HCT116 (cell line): ENCODE measurements at places on chromosomes 1 and 21.

- H3K27me3 ChIP-seq: peaks cover 5% of the 10 kb centered on the region; the same call in 1 of the 2 replicates
- no peak for DNase-seq
- H3K36me3 ChIP-seq: no peaks in the 10 kb centered on the region
- H3K4me1 ChIP-seq: peaks cover 5% of the 10 kb centered on the region; the same call in 1 of the 2 replicates
Measured at GRCh38 chr1:29519788-29520110, 283.4 kb downstream of the PTPRU start.

DNA sequence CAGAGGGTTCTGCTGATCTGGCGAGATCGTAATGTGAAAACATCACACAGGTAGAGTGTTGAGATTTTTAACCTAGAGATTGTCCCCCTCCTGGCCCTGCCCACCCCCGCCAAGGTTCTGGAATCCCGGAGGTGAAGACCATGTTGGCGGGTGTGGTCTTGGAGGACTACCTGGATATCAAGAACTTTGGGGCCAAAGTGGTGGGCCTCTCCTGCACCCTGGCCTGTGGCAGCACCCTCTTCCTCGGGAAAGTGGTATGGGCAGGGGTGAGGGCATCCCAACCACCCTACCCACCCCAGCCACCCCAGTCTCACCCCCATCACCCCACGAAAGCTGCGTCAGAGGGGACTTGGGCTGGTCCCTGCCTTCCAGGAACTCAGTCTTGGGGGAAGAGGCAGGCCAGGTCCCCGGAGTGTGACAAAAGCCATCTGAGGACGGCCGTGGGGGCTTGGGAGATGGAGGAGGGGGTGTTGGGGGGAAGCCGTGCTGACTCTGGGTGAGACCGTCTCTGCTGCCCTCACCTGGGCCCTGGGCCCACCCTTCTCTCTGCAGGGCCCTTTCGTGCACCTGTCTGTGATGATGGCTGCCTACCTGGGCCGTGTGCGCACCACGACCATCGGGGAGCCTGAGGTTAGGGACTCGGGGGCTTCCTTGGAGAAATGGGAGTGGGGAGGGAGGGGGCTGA is 4.4 kb downstream of the CLCNKB start:
- no peaks in the 10 kb centered on the region for H3K27me3 ChIP-seq
- DNase-seq: no peak
- no peaks in the 10 kb centered on the region for H3K36me3 ChIP-seq
- H3K27ac ChIP-seq: no peak overlapping the region
- peaks cover 2% of the 10 kb centered on the region; the same call in 1 of the 2 replicates for H3K4me1 ChIP-seq

DNA sequence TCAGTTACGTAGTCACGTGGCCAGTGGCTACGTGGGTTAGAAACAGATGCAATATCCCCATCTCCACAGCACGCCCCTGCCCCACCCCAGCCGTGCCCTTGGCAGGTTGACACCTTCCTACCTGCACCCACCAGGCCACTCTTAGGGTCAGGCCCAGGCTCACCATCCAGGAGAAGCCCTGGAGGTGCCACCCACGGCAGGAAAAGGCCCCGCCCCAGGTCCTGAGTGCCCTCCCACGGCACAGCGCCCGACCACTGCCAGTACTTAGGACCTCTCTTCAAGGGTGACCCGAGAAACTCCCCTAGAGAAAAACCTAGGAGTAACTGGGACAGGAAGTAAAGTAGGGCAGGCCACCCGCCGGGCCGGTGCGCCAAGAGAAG is 1.5 kb downstream of the C1orf35 start:
- H3K27me3 ChIP-seq: no peaks in the 10 kb centered on the region
- DNase-seq: no peak
- peak overlapping the region; percentile 85; the same call in 1 of the 2 replicates for H3K27ac ChIP-seq
- peak overlapping the region; percentile 91 for H3K4me3 ChIP-seq
- H3K4me1 ChIP-seq: peaks cover 21% of the 10 kb centered on the region
- peaks cover 33% of the 10 kb centered on the region; the same call in 1 of the 2 replicates for H3K36me3 ChIP-seq

- H3K27ac ChIP-seq: no peak overlapping the region
- no peaks in the 10 kb centered on the region for H3K27me3 ChIP-seq
- no peak for DNase-seq
- no peak overlapping the region for H3K4me3 ChIP-seq
- H3K4me1 ChIP-seq: peaks cover 8% of the 10 kb centered on the region
Measured at GRCh38 chr1:32518976-32519375, 20.3 kb upstream of the ZBTB8A start.

DNA sequence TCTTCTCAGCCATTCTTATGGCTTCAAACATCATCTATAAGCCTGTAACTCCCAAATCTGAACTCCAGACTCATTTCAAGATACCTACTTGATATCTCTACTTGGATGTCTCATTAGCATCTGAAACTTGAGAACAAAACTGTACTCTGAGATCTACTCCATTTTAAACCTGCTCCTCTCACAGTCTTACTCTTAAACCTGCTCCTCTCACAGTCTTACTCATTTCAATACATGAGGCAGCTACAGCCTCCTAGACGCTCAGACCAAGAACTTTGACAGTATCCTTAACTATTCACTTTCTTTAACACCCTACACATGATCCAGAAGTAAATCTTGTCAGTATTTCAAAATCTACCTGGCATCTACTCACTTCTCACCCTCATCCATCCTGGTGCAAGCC is 54.3 kb downstream of the NBPF6 start:
- no peaks in the 10 kb centered on the region for H3K36me3 ChIP-seq
- no peaks in the 10 kb centered on the region for H3K27me3 ChIP-seq
- no peak overlapping the region for H3K4me3 ChIP-seq

GRCh38 chr1:203099805-203100515 is 14.1 kb upstream of the MYOG start:
- H3K4me3 ChIP-seq: no peak overlapping the region
- H3K27ac ChIP-seq: no peak overlapping the region
- DNase-seq: no peak
- no peaks in the 10 kb centered on the region for H3K27me3 ChIP-seq
- no peaks in the 10 kb centered on the region for H3K4me1 ChIP-seq

DNA sequence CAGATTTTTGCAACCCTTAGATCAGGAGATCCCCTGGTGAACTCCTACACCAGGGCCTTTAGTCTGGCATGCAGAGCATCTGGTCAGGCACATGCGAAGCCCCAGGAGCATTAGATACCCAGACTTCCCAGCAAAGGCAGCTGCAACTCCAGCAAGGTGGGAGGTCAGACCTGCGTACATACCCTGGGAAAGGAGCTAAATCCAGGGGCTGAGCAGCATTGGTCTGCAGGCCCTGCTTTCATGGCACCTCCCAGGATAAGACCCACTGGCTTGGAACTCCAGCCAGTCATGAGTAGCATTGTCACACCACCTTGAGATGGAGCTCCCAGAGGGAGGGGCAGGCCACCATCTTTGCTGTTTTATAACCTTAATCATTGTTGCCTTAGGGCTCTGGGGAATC is 92.3 kb downstream of the KCNT2 start:
- no peaks in the 10 kb centered on the region for H3K4me1 ChIP-seq
- H3K4me3 ChIP-seq: no peak overlapping the region
- no peak for DNase-seq
- H3K36me3 ChIP-seq: no peaks in the 10 kb centered on the region
- no peaks in the 10 kb centered on the region for H3K27me3 ChIP-seq
- H3K27ac ChIP-seq: no peak overlapping the region

DNA sequence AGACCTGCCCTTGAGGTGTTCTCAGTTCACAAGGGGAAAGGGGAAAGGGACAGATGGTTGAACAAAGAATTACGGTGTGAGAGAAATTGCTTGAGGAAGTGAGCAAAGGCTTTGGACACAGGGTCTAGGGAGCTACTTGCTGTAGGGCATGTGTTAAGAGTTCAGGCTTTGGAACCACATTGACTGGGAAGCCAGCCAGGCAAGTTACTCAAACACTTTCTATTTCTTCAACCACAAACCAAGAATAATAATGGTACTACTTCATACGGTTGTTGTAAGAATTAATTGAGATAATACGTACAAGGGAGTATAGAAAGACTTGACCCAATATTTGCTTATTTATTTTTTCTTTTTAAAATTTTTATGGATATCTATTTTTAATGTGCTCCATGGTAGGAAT is 26.6 kb downstream of the AK4 start:
- no peak overlapping the region for H3K4me3 ChIP-seq
- no peaks in the 10 kb centered on the region for H3K36me3 ChIP-seq
- H3K27me3 ChIP-seq: no peaks in the 10 kb centered on the region
- peaks cover 57% of the 10 kb centered on the region for H3K4me1 ChIP-seq
- peak overlapping the region; percentile 35; the same call in 1 of the 2 replicates for H3K27ac ChIP-seq

- no peaks in the 10 kb centered on the region for H3K36me3 ChIP-seq
- no peak overlapping the region for H3K27ac ChIP-seq
- no peaks in the 10 kb centered on the region for H3K27me3 ChIP-seq
- no peaks in the 10 kb centered on the region for H3K4me1 ChIP-seq
- no peak overlapping the region for H3K4me3 ChIP-seq
- no peak for DNase-seq
Measured at GRCh38 chr1:230016159-230016558, 50.9 kb upstream of the GALNT2 start.

DNA sequence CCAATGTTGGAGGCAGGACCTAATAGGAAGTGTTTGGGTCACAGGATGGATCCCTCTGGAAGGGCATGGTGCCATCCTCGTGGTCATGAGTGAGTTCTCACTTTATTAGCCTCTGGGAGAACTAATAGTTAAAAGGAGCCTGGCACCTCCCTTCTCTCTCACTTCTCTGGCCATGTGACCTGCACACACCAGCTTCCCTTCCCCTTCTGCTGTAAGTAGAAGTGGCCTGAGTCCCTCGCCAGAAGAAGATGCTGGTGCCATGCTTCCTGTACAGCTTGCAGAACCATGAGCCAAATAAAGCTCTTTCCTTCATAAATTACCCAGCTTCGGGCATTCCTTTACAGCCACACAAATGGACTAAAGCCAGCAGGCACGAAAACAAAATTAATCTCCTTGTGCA is 23.6 kb downstream of the ACOT7 start:
- H3K4me1 ChIP-seq: peaks cover 14% of the 10 kb centered on the region; the same call in 1 of the 2 replicates
- no peak for DNase-seq
- H3K27ac ChIP-seq: no peak overlapping the region
- no peaks in the 10 kb centered on the region for H3K36me3 ChIP-seq
- H3K4me3 ChIP-seq: no peak overlapping the region

DNA sequence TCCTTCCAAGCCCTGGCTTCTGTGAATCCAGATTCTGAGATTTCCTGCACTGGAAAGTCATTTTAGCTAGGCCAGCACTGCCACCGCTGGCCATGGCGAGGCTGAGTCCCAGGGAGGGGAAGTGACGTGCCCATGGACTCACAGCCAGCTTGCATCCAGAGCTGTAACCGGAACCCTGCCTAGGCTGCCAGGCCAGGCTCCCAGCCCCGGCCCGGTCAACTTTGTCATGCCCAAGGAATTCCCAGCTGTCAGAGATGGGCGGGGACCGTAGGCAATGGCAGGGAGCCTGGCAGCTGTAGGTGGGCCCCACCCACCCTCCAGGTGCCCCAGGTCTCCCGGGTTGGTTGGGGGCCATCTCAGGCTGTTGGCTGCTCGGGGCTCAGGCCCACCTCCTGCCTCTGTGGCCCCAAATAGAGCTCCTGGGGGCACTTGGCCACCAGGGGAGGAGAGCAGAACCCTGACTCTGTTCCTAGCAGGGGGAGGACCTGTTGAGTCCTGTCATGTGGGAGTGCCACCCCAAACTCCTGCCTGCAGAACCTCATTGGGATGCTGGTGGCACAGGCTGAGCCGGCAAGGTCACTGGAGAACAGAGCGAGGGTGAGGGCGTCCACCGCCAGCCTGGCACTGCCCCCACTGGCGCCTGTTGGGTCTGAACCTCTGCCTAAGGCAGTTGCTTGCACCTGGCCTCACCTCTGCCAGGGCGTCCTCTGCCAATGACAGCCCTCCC is 57.8 kb downstream of the FOXO6 start:
- peaks cover 18% of the 10 kb centered on the region; the same call in 1 of the 2 replicates for H3K4me1 ChIP-seq
- H3K27ac ChIP-seq: peak overlapping the region; percentile 34
- no peaks in the 10 kb centered on the region for H3K36me3 ChIP-seq
- no peaks in the 10 kb centered on the region for H3K27me3 ChIP-seq
- no peak overlapping the region; the same call in 1 of the 2 replicates for H3K4me3 ChIP-seq

- DNase-seq: no peak
- no peak overlapping the region for H3K27ac ChIP-seq
- no peaks in the 10 kb centered on the region for H3K4me1 ChIP-seq
- no peak overlapping the region for H3K4me3 ChIP-seq
- peaks cover 27% of the 10 kb centered on the region for H3K36me3 ChIP-seq
- H3K27me3 ChIP-seq: no peaks in the 10 kb centered on the region
Measured at GRCh38 chr1:222736470-222736869, 532 bp upstream of the FAM177B start.

DNA sequence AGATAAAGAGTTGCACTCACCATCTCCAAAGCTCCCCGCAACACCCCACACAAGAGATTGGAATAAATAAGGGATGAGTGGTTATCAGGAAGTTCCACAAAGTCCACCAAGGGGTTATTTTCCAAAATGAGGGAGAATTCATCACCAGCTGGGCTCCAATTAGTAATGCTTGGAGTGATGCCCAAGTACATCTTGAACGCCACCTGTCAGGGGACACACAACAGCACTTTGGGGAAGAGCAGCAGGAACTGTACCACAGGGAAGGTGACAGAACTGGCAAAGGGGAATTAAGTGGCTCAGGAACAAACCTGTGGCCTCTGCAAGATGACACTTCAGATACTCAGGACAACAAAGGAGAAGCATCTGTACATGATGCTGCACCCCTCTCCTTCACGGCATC is 11.5 kb downstream of the TRAPPC3 start:
- no peak overlapping the region for H3K27ac ChIP-seq
- no peak for DNase-seq
- H3K36me3 ChIP-seq: peaks cover 22% of the 10 kb centered on the region; the same call in 1 of the 2 replicates
- no peak overlapping the region for H3K4me3 ChIP-seq
- H3K4me1 ChIP-seq: peaks cover 31% of the 10 kb centered on the region

- H3K4me3 ChIP-seq: no peak overlapping the region
- no peak overlapping the region for H3K27ac ChIP-seq
- H3K27me3 ChIP-seq: no peaks in the 10 kb centered on the region
- H3K4me1 ChIP-seq: no peaks in the 10 kb centered on the region
Measured at GRCh38 chr1:4935807-4936206, 281.4 kb downstream of the AJAP1 start.
